ENCODE measurements at places on chromosomes 12 and 14.

DNA sequence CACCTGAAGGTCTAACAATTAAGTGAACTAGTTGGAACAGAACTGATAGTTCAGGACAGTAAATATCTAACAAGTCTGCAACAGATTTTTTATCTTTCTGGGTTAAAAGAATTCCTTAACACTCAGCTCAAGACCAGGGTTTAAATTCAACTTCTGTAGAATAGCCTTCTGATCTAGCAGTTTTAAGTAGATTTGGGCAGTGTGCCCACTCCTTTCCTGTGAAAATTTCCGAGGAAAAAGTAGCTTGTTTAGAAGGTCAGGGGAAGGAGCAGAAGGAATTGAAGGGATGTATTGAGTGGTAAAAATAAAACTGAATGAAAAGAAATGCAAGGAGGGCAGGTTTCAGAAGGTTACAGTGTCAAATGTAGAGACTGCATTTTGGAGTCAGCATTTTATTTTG lies 45.8 kb downstream of the ATL1 start:
- no peak for DNase-seq

DNA sequence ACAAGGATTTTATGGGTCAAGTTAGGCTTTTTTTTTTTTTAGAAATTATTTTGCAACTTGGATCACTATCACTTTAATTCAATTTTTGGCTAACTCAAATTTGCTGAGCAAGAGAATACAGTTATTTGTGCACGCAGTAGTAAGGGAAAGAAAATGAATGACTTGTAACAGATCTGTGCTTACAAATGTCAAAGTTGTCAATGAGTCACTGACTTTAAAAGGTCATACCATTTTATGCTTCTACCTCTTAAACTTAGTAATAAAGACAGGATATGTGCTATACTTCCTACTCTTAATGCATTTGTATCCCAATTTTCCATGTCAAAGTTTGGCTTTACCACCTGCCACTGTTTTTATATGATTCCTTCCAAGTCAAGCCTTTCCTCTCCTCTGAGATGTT lies 131.1 kb upstream of the FBXO33 start:
- DNase-seq: no peak

- no peak for DNase-seq
Observed at GRCh38 chr12:89544022-89544421, 18.2 kb upstream of the POC1B start.

DNA sequence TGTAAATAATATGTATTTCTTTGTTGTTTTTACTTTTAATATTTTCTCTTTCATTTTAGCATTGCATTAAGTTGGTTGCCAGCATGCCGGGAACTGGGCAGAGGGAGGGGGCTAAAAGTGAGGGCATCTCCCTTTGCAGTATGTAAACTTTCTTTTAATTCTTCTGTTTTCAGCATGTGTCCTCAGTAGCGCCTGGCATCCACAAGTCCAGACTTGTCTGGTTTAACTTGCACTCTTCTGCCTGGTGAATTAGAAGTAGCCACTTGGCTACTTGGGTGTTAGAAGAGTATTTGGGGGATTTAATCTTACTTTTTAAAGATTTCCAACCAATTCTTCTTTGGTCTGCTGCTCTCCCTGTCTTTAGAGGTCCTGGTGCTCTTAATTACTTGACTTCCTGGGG lies 117.2 kb upstream of the SCAF11 start:
- no peak for DNase-seq

DNA sequence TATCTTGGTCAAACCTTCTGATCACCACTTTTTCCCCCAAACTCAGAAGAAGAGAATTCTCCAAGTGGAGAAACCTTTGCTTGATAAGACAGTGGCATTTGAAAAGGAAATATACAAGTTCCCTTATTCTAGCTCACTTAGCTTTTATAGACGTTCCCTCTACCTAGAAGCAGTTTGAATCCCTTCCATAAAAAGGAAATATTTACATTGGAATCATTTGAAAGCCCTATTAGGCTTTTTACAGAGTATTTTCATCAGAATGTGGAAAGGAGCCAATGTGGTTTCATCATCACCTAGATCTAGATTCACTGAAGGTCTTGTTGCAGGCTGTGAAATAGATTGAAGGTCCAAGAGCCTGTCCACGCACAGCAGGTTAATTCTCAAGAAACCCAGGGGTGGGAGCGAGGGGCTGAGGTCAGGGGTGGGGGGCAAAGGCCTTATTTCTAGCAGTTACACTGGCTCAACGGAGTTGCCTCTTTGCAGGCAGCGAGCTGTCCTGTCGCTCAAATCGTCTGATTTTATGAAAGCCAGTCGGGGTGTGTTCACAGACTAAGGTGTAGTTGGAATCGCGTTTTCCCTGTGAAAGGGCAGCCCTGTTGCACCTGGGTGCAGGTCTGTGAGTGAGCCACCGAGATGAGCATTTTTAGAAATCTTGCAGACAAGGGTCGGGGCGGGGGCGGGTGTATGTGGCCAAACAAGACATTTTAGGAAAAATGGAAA lies 45.6 kb downstream of the AACS start:
- no peak for DNase-seq

- no peak for DNase-seq
Observed at GRCh38 chr12:55188974-55189556, 31.8 kb upstream of the OR10A7 start.

DNA sequence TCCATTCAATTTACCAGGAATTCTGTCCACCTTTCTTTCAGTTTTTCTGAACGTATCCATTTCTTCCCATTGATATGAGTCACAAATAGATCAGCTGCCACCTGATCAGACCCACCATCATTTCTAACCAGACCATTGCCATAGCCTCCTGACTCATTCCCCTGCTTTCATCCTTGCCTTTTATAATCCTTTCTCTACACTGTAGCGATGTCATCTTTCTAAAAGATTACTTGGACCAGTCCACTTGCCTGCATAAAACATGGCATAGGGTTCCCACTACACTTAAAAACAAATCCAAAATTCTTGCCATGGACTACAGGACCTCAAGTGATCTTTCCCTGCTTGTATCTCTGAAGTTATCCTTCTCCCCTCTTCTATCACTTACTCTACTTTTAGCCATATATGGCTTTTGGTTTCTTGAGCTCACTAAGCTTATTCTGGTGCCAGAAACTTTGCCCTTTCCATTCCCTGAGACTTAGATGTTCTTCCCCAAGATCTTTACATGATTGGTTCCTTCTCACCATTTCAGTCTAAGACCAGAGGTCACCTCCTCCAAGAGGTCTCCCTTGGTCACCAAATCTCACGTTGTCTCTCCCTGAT lies 149.5 kb upstream of the KRR1 start:
- DNase-seq: no peak

DNA sequence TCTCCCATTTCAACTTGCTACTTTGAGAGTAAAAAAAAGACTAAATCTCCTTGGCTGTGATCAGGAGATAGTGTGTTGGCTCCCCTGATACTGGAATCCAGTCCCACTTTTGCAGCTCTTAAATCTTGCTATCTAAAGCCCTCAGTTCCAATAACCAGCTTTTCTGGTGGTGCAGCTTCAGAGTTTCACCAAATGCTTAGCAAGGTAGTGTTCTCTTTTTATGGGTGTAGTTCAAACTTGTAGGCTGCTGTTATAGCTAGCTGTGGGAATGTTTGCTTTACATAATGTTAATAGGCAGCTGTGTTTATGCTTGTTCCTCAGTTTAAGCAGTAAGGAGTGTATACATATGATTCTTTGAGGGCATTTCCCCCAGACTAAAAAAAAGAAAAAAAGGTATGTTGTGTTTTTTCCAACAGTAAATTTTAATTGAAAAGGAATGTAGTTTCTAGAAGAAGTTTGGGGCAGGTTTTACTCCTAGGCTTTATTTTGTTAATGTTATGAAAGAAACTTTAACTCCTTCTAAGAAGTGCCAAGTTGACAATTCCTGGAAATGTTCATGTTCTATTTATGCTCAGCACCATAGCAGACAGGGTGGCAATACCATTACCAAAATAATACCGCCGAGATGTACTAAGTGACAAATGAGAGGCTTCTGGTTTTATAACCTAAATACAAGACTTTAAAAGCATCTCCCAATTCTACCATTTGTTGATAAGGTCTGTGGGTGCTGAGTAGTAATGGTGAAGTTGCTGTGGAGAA lies 12.1 kb downstream of the CRADD start:
- DNase-seq: no peak

DNA sequence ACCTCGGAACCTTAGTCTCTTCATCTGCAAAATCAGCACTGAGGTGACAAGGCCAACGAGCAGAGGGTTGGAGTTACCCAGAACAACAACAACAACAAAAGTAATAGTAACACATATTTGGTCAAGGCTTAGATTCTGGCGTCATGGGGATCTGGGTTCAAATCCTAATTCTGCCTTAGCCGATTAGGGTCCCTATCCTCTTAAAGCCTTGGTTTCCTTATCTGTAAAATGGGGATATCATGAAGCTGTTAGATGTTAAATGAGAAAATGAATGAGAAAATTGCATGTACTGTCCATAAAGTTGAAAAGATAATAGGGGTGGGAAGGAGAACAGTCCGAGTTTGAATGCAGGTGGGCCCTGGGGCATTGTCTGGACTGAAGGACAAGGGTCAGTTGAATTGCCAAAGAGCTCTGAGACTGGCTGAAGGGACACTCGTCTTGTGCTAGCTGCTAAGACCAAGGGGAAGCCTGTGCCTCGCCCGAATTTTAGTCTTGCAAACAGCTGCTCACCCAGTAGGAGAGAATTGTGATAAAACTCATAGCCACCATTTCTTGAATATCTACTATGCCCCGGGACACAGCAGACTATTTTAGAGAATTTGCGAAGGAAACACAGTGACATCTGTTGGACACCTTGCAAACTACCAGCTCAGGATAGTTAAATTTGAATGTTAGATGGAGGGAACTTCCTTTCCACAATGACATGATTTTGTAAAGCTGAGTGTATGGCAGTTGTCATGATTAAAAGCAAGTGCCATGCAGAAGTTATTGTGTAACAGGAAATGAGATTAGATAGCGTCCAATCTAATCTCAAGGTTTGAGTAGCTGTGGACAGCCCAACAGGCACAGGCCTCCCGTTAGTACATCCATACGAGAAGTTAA lies 6.8 kb upstream of the HNF1A start:
- DNase-seq: no peak

- DNase-seq: no peak
Observed at GRCh38 chr12:110937104-110937641, 16.8 kb upstream of the MYL2 start.

DNA sequence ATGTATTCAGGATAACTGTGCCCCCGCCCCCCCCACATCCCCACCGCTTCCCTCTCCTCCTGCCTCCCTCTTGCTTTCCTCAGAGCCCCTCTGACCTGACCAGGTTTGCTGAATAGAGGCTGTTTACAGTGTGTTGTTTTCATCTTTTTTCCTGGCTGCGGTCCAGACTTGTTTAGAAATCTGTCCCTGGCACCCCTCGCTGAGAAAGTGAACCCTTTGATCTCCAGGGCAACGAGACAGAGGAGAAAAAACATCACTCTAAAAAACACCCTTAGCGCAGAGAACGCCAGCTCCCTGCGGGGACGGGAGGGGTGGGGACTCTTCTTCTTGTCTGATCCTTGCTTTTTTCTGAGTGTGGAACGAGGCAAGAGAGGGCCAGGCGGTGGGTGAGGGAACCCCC lies 22.5 kb downstream of the SDS start:
- no peak for DNase-seq

DNA sequence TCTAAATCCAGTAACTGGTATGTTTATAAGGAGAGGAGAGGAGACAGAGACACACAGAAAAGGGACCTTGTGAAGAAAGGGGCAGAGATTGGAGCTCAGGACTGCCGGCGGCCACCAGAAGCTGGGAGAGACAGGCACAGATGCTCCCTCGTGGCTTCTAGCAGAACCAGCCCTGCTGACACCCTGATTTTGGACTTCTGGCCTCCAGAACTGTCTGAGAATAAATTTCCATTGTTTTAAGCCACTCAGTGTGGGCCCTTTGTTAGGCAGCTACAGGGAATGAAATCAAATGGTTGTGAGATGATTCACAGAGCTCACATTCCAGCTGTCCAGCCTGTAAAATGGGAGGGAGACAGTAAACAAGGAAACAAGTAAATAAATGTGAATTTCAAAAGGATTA lies 47.6 kb downstream of the TMEM132C start:
- DNase-seq: no peak

- no peak for DNase-seq
Observed at GRCh38 chr12:124695861-124696260, 128.4 kb upstream of the NCOR2 start.

DNA sequence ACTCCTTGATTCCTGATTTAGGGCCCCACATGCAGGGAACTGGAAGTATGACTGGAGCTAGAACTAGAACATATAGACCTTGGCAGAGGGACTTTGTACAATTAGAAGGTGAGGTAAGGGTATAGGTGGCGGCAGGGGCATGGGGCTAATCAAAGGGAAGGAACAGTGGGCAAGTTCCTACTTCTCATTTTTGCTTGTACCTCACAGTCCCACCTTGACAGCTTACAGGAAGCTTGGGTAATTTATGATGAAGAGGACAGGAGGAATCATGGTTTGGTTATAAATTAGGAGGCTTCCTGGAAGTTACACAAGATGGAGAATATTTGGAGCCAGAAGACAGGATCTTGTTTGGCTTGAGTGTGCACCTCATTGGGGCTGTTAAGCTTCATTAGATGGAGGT lies 33.4 kb downstream of the SUSD6 start:
- no peak for DNase-seq
